ENCODE measurements at places on chromosomes 6 and 20.
A peak's percentile ranks its signal among the peaks of the same experiment; 100 is the strongest.

GRCh38 chr6:41726876-41727275 lies 8.5 kb downstream of the TFEB start:
- no peak for DNase-seq

DNA sequence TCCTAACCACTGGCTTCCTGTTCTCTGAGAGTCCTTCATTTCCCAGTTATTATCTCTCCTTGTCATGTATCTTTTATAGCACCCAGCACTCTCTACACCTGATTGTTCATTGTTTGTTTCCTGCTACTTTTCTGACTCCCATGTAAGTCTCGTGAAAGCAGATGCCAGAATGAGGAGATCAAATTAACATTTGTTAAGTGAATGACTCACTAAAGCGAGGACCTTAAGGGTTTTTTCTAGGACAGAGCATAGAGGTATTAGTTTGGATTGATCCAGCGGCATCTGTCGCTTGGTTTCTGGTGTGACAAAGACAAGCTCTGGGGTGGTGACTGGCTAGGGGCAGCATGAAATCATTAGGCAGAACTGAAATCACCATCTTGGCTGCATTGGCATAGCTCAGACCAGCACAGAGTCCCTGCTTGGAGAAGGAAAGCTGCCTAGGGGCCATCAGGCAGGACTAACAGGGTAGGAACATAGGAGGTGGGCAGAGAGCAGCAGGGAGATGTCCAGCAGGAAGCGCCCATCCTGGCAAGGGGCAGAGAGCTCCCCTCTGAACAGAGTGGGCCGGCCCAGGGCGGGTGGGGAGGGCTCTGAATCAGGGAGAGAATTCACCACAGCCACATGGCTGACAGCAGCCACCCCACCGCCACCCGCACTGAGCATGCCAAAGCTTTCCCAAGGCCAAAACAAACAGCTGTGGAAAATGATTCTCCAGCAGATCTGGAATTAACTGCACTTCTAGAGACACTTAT lies 97.1 kb upstream of the CEP85L start:
- no peak for DNase-seq

DNA sequence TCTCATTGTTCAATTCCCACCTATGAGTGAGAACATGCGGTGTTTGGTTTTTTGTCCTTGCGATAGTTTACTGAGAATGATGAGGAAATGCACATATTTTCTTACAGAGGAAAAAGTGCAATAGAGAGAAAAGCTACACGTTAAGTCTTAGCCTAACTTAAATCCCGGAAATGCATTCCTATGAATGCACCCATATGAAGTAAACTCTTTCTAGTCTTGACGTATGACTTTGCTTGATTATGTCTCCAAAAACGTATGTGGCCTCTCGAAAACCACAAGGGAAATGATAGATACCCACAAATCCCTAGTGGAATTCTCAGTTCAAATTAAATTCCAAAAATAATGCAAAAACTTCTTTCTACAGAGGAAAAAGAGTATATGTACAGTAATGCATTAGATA lies 90.7 kb upstream of the SASH1 start:
- no peak for DNase-seq

GRCh38 chr20:52924411-52925271 lies 47.5 kb upstream of the TSHZ2 start:
- no peak for DNase-seq

- DNase-seq: no peak
Observed at GRCh38 chr20:17951323-17951722, 17.3 kb downstream of the SNX5 start.

GRCh38 chr6:35370785-35371493 lies 28.6 kb downstream of the PPARD start:
- peak; percentile 69 for DNase-seq

GRCh38 chr20:911882-912600 lies 4.1 kb downstream of the ANGPT4 start:
- peak; percentile 64 for DNase-seq

DNA sequence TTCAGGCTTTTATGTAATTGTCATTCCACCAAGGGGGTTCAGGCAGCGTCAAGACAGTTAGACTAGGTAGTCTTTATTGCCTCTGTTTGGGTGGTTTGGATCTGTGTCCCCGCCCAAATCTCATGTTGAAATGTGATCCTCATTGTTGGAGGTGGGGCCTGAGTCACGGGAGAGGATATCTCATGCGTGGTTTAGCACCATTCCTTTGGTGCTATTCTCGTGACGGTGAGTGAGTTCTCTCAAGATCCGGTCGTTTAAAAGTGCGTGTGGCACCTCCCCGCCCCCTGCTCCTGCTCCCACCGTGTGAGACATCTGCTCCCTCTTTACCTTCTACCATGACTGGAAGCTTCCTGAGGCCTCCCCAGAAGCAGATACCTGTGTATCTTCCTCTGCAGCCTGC lies 51.3 kb upstream of the FOXC1 start:
- no peak for DNase-seq

GRCh38 chr6:57158658-57159057 lies 13.5 kb upstream of the BAG2 start:
- DNase-seq: no peak

- DNase-seq: no peak
Observed at GRCh38 chr6:37138856-37139229, 31.1 kb upstream of the PIM1 start.

DNA sequence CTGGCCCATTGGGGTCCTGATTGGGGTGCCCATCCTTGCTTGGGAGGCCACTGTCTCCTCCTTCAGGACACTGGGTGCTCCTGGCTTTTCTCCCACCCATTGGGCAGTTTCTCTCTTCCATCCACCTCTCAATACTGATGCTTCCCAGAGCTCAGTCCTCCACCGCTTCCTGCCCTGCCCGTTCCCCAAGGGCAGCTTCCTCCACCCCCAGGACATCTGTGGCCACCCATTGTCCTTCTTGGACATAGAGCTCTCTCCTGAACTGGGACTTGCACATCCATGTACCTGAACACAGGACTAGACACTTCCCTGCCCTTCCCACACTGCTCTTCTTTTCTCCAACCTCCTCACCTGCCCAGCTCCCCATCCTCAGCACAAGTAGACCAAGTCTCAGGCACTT lies 69.4 kb upstream of the NNAT start:
- no peak for DNase-seq

DNA sequence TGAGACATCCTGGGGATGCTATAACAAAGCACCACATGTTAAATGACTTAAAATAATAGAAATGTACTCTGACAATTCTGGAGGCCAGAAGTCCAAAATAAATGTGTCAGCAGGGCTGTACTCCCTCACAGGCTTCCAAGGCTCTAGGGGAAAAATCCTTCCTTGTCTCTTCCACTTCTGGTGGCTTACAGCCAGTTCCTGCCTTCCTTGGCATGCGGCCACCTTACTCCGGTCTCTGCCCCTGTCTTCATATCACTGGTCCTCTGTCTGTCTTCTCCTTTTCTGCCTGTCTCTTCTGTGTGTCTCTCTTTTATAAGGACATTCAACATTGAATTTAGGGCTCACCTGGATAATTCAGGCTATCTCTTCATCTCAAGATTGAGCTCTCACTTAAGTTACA lies 155.3 kb upstream of the SYNCRIP start:
- no peak for DNase-seq

DNA sequence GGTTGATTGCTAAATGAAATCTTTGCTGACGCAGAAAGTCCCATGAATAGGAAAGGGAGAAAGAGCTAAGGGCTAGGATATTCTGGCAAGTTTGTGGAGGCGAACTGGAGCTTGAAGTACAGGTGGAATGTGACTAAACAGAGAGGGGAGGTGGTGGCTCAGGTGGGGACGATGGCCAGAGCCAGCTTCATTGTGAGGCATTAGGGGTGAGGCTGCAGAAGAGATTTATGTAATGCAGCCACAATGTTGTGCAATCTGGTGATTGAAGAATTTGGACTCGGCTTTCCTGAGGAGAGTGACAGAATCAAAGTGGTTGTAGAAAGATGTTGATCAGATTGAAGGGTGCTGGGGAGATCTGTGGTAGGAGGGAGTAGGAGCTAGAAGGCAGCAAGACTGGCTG lies 42.9 kb upstream of the SPACA1 start:
- DNase-seq: no peak

- no peak for DNase-seq
Observed at GRCh38 chr6:29524044-29524443, 35.5 kb downstream of the UBD start.

DNA sequence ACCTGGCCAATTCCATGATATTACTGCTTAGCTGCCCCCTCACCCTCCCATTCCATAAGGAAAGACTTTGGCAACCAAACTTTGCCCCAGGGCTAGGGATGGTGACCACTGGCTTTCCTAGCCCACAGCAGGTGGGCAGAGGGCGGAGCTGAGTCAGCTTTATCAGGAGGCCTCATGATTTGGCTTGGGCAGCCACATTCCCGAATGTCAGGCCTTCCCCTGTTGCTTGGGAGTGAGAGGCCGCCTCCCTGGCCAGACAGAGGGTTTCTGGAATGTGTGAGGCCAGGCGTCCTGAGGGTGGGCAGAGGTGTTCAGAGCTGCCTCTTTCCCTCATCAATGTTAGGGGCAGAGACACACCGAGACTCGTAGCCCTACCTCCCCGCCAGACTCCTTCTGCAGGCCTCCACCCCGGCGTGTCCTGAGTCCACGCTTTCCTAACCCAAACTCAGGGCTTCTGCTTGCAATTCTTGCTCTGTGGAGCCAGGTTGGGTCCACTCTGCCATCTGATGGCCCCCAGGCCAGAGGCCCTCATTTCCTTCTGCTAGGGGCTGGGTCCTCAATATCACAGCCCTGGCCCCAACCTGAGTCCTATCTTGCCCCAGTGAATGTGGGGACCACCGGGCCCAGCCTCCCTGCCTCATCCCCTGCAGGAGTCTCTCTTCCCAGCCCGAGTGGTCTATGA lies 19.3 kb downstream of the UQCC2 start:
- DNase-seq: no peak

GRCh38 chr6:168938546-168938945 lies 315.1 kb downstream of the THBS2 start:
- DNase-seq: no peak

GRCh38 chr6:89494131-89494793 lies 61.3 kb downstream of the ANKRD6 start:
- no peak for DNase-seq

GRCh38 chr6:27049863-27050781 lies 197.4 kb upstream of the PRSS16 start:
- DNase-seq: no peak

- no peak for DNase-seq
Observed at GRCh38 chr6:108914235-108915022, 66.2 kb downstream of the ARMC2 start.

- DNase-seq: no peak
Observed at GRCh38 chr6:150528648-150529285, 70.9 kb upstream of the PLEKHG1 start.

- DNase-seq: no peak
Observed at GRCh38 chr20:18009116-18009515, 40.3 kb downstream of the MGME1 start.

DNA sequence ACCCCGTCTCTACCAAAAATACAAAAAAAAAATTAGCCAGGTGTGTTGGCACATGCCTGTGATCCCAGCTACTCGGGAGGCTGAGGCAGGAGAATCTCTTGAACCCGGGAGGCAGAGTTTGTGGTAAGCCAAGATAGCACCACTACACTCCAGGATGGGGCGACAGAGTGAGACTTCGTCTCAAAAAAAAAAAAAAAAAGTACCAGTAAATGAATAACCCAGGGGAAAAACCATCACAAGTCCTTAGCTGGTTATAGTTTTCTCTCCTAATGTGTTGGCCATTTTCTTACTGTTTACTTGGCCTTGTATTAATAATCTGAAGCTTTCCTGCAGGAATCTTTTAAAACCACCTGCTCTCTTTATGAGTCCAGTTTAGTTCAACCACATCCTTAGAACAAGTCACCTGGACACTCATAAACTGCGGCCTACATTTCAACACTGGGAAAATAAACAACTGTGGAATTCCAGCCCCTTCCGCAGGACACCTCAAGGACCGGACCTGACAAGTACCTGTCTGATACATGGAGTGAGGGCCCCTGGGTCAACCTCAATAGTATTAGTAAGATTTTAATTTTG lies 102.6 kb downstream of the ATP9A start:
- no peak for DNase-seq

DNA sequence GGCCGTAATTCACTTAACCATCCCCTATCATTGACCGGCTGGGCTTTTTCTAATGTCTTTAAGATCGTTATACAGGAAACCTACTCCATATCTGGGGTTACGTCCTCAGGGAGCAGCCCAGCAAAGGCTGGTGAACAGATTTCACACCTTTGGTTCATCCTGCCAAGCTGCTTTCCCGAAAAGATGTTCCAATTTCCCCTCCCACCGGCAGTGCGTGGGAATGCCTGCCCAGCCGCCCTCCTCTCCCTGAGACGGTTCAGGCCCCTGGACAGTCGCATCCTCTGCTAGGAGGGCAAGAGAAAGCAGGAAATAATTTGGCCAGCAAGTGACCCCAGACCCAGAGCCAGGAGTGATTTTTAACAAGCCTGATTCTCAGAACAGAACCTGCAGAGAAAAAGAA lies 16.3 kb downstream of the SIRPA start:
- no peak for DNase-seq

DNA sequence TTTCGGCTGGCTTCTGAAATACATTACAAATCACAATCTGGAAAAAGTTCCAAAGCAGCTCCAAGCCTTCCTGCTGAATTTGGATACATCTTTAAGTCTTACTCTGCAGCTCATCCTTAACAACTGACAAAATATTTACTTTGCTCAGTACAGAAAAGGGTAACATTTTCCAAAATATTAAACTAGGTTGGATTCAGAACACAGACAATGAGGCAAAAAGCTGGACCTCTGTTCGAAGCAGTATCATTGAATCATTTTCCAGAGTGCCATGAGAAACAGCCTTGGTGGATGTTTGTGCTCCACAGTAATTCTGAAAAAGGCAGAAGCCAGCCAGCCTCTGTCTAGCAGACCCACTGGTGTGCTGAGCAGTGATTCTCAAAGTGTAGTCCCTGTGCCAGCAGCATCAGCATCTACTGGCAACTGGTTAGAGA lies 162.1 kb downstream of the AIG1 start:
- DNase-seq: no peak

DNA sequence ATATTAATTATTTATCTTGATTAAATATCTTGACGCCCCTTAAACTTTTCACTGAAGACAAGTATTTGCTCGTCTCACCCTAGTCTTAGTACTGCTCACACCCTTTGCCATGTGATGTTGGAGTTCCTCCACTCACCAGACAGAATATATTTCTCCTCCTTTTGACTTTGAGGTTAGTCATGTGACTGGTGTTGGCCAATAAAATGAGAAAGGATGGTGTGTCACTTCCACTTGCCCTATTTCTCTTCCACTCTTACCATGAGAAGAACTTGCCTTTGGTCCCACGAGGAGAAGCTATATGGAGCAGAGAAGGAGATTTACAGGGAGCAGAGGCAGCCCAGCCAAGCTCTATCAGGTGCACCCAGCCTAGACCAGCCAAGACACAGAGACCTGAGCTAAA lies 64.9 kb upstream of the TAB2 start:
- DNase-seq: no peak

GRCh38 chr6:31053873-31054272 lies 43.6 kb downstream of the MUC22 start:
- no peak for DNase-seq

- no peak for DNase-seq
Observed at GRCh38 chr20:48329676-48330664, 497.8 kb downstream of the PREX1 start.

GRCh38 chr6:100538086-100538485 lies 73.4 kb upstream of the SIM1 start:
- no peak for DNase-seq

GRCh38 chr6:150084426-150084825 lies 15.5 kb upstream of the ULBP3 start:
- DNase-seq: no peak

Data from tibial artery (tissue), 4 donors.